ENCODE measurements at places on chromosomes 4 and X.

GRCh38 chrX:33171041-33171440 is 40.3 kb downstream of the DMD start:
- DNase-seq: no peak

DNA sequence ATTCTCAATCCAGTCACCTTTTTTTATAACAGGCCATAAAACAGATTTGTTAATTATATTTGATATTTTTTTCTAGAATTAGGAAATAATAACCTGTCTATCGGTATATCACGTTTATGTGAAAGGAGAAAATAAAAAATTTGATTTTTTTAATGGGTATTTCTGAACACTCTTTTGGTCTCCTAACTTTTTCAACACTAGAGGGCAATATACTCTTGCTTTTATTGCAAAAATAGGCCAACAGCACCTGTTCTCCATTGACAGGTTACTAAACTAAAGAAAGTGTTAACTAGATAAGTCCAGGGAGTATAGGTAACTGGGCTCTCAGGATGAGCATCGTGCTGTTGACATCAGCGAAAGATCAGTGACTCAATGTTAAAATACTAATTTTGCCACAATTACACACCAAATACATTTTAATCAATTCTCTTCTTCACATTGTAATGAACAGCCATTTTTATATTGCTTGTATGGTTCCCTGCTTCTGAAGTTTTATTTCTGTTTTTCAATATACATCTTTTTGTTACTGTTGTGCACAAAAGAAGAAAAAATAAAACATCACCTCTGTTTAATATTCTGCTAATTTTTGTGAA is 22.8 kb downstream of the NDST4 start:
- no peak for DNase-seq

GRCh38 chrX:63918611-63919010 is 133.6 kb upstream of the ARHGEF9 start:
- no peak for DNase-seq

DNA sequence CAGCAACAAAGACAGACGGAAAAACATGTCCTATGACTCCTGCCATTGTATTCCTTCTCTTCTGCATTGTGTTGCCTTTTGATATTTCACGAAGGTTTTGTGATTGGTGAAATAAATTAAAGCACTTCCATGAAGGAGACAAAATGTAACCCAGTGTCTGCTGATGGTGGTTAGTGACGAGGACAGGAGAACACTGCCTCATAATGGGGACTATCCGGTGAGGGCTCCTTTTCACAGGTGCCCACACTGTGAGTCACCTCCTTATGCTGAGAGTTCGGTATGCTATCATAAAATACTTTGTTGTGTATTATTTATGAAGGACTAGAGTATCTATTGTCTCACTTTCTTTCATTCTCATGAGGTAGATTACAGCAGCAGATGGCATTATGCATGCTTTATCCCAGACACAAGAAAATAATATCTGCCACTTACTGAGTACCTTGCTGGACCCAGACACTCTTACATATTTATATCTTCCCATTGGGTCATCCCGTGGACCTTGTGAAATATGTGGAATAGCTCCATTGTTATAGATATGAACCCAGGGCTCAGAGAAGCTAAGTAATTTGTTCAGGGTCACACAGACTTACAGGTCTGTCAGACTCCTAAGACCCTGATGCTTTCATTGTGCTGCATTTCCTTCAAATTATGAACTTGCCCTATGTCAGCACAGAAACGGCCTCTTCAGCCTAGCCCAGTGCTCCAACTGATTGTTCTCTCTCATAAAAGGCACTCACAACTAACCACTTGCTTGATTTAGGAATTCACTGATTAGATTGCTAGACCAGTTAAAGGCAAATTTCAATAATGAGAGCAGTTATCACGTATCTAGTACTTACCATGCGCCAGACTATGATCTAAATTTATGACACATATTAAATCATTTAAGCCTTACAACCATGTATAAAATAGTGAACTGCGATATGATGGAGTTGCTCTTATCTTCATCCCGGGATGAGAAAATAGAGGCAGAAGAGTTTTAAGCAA is 31.2 kb downstream of the PLS3 start:
- no peak for DNase-seq

DNA sequence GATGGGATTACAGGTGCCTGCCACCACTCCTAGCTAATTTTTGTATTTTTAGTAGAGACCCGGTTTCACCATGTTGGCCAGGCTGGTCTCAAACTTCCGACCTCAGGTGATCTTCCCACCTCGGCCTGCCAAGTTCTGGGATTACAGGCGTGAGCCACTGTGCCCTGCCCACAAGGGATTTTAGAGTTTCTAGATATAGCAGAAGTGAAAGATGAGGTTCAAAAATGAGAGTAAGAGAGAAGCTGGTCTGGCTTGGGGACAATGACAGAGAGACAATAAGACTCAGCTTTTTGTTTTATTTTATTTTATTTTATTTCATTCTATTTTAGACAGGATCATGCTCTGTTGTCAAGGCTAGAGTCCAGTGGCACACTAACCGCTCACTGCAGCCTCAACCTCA is 30.6 kb downstream of the TRIM61 start:
- DNase-seq: no peak

DNA sequence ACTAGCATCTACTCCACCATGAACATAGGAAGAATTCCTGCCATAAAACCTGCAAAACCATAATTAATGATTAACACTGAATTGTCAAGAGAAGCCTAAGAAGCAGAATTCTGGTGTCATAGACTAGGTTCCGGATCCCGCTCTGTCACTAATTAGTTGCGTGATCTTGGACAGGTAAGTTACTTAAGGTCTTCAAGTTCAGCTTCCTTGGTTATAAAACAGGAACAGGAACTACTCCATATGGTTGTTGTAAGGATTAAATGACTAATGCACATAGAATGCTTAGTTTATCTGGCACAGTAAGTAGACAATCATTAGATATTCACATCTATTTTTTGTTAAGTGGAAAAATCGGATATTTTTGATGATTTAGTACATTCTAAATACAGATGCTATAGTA is 14.3 kb downstream of the G3BP2 start:
- DNase-seq: no peak

- DNase-seq: no peak
These were observed 117.7 kb upstream of the SLC6A14 start for GRCh38 chrX:116318672-116319071.

DNA sequence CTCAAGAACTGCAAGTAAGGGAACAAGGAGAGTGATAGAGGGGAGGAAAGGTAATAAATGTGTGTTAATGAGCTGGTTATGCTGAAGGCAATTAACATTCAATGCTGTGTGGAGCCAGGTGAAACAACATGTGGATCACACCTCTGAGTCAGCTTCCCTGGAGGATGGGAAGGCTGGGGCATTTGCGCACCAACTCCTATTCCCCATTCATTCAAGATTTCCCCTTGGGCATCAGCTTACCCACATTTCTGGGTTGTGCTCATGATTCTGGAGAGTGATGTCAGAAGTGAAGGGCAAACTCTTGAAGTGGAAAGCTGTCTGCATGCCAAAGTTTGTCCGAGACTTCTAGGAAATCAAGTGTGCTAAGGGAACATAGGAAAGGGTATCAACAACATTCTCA is 461.4 kb downstream of the MID1IP1 start:
- DNase-seq: no peak

DNA sequence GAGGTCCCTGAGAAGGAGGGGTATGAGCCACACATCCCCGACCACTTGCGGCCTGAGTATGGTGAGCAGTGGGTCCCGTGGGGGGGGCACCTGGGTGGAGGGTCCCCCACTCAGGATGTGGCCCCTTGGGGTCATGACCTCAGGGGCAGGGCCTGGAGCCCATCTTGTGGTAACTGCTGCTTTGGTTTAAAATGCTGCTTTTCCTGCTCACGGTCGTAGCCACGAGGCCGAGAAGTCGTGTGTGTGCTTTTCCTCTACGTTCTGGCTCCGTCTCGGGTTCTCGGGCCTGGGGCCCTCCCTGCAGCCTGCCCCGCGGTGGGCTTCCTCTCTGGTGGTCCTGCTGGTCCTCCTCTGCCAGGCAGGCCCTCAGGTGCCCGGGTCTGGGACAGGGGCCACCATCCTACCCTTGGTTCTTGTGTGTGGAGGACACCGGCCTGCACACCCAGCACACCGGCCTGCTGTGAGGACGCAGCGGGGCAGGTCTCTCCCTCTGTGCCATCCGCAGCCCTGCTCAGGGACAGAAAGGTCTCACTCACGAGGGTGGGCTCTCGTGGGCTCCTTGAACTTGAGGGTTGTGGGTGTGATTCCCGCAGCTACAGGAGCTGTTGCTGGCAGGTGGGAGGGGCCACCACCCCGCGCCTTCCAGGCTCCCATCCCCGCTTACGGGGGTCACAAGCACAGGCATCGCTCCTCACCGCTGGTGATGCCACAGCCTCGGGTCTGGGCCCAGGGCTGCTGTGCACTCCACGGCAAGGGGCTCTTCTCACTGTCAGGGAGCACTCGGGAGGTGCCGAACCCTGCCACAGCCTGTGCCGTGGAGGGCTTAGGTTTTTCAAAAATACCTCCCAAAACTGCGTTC is 19.6 kb downstream of the UVSSA start:
- DNase-seq: no peak

GRCh38 chrX:14050709-14051108 is 21.0 kb upstream of the GEMIN8 start:
- DNase-seq: no peak

DNA sequence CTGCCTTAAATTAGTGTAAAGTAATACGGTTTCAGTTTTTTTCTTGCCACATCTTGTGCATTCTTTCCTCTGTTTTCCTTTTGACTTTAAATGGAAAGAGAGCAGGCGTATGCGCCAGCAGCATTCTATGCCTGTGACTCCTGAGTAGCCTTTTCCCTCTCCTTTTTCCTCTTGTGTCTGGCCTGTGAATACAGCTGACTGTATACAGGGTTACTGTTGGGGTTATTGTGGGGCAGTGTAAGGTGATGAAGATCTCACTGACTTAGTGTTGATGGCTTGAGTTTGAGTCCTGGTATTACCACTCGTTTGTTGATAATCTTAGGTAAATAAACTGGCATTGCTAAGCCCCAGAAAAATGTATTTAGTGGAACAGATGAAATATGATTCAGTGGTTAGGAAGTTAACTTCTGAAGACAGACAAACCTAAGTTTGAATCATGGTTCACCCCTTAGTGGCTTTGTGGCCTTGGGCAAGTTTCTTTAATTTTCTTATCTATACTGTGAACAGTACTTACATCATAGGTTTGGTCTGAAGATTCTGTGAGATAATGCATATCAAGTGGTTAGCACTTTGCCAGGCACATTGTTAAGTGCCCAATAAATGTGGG is 105.1 kb downstream of the FNIP2 start:
- DNase-seq: peak; percentile 10

- DNase-seq: no peak
These were observed 279.7 kb upstream of the ARX start for GRCh38 chrX:25295466-25295865.

GRCh38 chr4:99390055-99390454 is 37.5 kb upstream of the ADH1C start:
- no peak for DNase-seq

DNA sequence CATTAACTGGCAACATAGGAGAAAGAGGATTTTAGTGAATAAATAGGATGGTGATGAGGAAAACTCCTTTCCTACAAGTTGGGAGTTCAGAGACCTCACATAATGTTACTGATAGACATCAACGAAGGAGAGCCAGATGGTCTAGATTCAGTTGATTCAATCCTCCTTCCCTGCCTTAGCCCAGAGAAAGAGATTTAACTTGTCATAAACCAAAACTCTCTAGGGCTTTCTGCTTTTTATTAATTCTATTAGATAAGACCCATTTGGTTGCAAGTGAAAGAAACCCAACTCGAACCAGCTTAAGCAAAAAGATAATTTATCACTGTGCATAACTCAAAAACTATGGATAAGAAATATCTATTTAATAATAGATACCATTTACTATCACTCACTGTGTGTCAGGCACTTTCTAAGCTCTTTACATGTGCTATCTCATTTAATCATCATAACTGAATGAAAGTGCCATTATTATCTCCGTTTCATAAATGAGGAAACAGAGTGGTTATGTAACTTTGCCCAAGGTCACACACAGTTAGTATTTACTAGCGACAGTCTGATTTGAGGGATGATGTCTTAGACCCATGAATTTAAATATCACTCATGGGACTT is 4.3 kb upstream of the UNC5C start:
- no peak for DNase-seq

GRCh38 chr4:162461952-162462351 is 298.2 kb upstream of the FSTL5 start:
- no peak for DNase-seq

- DNase-seq: no peak
These were observed 16.3 kb upstream of the NEIL3 start for GRCh38 chr4:177293208-177294033.

DNA sequence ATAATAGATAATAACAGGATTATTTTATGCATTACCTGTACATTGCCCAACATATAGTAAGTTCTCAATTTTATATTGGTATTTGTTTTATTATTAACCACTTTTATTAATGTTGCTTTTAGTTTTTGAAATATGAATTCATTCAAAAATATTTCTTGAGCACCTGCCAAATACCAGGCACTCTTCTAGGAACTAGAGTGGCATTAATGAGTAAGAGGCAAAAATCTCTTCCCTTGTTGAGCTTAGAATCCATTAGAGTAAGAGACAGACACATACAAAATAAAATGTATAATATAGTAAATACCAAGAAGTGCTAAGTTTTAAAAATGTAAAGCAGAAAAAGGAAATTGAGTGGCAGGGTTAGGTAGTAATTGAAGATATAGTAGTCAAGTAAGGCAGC is 45.8 kb downstream of the TET2 start:
- DNase-seq: no peak

DNA sequence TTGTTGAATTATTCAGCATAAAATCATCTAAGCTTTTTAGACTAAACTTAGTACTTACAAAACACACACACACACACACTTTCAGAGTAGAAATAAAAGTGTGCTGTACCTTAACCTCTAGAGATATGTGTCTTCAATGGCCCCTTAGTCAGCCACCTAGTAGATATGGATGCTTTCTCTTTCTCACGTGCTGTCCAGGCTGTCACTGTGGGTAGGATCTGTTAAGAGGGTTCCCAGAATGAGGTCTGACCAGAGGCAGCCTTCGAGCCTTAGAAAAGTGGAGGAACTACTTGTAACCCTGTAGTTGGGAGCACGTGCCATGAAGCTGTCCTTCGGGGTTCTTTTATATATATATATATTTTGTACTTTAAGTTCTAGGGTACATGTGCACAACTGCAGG is 117.9 kb downstream of the COL4A5 start:
- no peak for DNase-seq

GRCh38 chrX:115047715-115048114 is 30.3 kb upstream of the IL13RA2 start:
- no peak for DNase-seq

- no peak for DNase-seq
These were observed 10.7 kb upstream of the CCDC149 start for GRCh38 chr4:24923550-24923949.

- peak; percentile 66 for DNase-seq
These were observed 25.4 kb upstream of the TNIP3 start for GRCh38 chr4:121189326-121190215.

DNA sequence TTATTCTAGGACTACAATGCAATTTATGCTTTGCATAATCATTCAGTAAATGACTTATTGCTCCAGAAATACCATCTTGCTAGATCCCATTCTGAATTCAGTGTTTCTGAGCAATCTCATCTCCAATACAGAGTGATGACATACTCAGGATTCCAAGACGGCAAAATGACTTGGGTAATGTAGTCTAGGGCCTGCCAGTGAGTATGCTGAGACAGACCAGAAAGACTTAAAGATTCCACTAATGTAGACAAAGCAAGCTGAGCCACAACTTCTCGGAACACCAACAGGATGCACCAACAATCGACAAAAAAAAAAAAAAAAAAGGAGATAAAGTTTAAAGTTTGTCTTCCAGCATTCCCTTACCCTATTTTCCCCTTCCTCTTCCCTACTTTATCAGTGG is 919 bp upstream of the SEC24B start:
- no peak for DNase-seq

Data from CD4-positive, alpha-beta T cell treated with Interleukin-15 for 4 hours (primary cell).